ENCODE measurements at places on chromosomes 5 and 9.

- DNase-seq, result no peak
Measured at GRCh38 chr9:113794721-113795120, 81.4 kb upstream of the ZNF618 start.

GRCh38 chr5:87650284-87650683 is 237.6 kb upstream of the CCNH start:
- DNase-seq, result no peak

DNA sequence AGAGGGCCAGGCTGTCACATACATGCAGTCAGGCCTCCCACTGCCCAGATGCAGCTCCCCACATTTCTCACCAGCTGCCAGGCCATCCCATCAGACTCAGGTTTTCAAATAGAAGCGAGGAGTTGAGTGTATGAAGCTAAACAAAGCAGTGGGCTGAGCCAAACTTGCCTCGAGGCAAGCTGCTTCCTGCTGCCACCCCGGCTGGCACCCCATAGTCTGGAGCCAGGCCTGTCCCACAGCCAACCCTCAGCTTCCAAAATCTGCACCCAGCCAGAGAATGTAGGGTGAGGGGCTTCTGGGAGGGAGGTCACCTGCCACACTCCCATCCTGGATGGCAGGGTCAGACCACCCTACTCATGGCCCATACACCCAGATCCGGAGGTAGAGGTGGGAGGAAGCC is 22.3 kb upstream of the ALDH1B1 start:
- no peak for DNase-seq

DNA sequence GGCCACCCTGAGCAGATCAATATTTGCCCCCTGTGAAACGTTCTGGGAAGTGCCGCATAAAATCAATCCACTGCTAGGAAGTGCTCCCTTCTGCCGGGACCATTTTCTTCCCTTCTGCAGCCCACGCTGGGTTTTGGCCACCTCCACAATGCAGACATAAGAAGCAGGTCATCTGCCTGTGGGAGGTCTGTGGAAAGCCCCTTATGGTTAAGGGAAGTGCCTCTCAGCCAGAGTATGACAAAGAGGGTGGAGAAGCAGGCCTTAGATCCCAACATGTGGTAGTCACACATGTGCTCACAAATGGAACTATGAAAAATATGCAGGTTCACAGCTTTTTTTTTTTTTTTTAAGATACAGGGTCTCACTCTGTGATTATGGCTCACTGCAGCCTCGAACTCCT is 82.8 kb downstream of the SLC1A3 start:
- DNase-seq, result peak; percentile 62

DNA sequence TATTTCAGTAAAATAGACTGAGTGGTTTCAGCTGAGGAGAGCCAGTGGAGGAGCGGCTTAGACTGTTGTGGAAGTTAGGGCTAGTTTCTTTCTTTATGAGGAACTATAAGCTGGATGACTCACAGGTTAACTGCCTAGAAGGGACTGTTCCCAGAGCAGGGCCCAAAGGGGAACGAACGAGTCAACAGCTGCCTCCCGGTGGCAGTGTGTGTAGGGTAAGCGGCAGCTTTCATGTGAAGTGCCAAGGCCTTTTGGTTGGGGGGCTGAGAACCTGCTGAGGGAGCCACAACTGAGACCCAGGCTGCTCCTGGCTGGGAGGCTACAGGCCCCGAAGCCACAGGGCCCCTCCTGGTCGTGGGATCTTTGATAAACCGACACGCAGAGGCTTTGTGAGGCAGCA is 7.0 kb downstream of the SQSTM1 start:
- no peak for DNase-seq

- no peak for DNase-seq
Measured at GRCh38 chr9:76542360-76542759, 83.4 kb downstream of the GCNT1 start.

DNA sequence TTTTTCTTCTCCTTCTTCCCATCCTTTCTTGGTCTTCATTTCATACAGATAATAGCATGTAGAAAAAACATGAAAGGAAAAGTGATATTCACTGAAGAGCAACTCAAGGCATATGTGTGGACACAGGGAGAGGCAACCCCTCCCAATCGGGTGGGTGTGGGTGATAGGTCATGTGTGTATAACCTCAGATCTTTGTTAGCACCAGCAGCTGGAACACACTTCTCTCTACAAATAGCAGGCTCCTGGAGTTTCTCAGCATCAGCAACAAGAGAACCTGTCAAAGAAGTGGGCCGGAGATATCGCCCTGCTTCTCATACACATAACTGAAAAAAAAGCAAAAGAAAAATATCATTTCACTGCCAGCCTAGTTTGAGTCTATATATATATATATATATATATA is 426.4 kb downstream of the DTWD2 start:
- DNase-seq, result no peak

DNA sequence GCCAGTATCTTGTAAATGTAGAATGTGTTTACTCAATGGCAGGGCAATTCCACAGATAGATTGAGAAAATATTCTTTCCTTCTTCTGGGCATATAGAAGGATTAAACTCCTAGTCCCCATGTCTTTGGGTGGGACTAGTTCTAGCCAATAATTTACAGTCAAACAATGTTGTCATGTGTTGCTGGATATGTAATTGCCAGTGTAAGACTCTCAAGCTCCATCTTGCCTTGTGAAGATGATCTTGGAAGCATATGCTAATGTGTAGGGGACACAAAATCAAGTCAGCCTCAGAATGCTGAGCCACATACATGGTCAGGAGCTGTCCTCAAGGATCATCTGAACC is 386.9 kb downstream of the CETN3 start:
- DNase-seq, result no peak
